ENCODE measurements at places on chromosomes 1 and 21.

DNA sequence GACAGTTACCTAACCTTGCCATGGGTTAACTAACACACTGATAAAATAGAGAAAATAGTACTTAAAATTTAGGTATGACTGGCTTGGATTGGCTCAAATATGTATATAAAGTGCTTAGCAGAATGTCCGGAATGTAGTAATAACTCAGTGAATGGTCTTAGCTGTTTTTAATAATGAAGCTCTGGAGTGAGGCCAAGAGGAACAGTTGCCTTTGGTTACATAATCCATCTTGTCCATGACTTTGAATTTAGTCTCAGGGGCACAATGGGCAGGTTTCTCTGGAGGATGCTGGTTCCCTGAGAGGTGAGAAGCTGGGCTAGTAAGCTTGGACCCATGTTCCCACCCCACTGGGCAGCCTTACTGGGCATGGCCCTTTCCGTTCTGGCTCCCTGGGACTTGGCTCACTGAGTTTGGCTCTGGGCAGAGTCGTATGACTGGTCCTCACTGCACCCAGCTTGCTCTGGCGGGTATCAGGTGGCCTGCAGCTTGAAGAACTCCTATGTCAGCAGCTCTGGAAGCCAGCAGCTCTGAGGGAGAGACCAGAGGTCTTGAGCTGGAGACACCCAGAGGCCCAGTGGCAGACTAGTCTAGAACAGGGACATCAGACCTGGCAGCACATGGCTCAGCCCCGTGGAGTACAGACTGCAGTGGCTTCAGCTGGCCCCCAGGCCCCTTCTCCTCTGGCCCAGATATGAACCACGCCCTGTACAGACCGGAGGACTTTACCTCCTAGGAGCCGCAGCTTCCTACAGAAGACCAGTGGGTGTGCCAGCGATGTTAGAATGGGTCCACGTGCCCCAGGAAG lies 40.4 kb downstream of the TENT5C start:
- DNase-seq, result no peak

DNA sequence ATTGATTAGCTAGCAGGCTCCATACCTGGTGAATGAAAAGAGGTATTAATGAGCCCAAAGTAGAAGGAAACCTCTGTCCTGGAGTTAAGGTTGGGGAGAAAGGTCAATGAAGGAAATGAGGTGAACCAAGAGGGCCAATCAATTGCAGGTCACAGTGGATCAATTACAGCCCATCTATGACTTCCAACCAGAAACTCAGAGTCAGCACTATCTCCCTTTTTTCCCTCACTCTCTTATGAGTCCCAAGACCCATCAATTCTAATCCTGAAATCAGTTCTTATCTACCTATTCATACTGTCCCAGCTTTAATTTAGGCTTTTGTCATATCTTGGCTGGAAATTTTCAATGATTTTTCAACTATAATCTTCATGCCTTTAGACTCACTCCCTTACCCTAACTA lies 433.2 kb upstream of the PKN2 start:
- no peak for DNase-seq

GRCh38 chr1:4755864-4756504 lies 101.6 kb downstream of the AJAP1 start:
- DNase-seq, result no peak

DNA sequence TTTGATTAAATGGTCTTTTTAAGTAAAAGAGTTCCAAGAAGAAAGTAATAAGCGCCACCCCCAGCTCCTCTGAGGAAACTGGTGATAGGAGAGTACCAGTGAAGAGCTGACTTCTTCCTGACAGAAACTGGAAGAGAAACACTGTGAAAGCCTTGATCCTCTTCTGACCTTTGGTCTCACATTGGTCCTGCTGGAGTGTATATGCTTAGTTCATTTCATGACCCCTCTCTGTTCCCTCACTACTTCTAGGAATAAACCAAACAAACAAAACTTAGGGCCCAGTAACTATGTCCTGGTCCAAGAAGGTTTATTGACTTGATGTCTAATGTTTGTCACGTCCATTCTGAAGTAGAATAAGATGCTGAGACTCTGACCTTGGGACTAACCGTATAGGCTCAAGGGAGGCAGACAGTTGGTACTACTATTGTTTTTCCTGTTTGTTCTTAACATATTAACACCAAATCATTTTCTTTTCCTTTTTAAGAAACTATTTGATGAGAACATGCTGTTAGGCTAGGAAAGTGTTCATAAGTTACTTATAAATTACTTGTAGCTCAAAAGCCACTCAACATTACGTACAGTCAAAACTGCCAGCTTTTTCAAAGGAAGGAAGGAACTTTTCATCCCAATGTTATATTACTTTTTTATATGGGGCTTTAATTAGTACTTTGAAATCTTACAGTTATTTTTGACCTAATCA lies 57.9 kb downstream of the MIER1 start:
- no peak for DNase-seq

DNA sequence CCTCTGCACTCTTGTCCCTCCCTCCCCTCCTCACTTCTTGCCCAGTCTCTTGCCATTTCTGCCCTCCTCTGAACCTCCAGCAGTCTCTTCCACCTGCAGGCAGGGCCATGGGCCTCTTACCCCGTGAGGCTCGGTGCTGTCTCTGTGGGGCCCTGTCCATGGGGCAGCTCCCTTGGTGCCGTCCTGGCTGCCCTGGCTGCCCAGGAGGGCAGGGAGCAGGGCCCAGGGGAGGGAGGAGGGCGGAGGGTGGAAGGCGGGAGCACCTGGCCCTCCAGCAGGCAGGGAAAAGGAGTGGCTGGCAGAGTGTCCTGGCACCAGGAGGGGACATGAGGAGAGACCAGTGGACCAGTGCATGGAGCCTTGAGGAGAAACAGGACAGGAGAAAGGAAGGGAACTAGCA lies at the start of gene RORC:
TSS of gene RORC (minus strand) at position 198 of the 400 bp plus-strand sequence. CDS start at position 160, 38 bp downstream.
- DNase-seq, result no peak

DNA sequence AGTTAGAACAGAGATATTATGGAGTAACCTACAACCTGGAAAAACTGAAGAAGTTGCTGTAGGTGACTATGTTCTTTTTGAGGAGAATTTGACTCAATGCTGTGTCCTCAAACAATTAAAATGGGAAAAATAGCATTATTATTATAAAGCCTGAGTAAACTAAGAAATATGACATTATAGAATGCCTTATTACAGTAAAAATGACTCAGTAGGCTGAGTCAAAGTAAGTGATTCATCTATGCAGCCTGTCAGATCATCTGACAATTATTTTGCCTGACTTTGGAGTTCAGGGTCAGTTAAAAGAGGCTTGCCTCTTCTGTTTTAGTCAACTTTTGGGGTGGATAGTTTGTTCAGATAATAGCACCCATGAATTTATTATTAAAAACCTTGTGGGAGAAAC lies 150.8 kb upstream of the PTGFR start:
- peak; percentile 24 for DNase-seq

DNA sequence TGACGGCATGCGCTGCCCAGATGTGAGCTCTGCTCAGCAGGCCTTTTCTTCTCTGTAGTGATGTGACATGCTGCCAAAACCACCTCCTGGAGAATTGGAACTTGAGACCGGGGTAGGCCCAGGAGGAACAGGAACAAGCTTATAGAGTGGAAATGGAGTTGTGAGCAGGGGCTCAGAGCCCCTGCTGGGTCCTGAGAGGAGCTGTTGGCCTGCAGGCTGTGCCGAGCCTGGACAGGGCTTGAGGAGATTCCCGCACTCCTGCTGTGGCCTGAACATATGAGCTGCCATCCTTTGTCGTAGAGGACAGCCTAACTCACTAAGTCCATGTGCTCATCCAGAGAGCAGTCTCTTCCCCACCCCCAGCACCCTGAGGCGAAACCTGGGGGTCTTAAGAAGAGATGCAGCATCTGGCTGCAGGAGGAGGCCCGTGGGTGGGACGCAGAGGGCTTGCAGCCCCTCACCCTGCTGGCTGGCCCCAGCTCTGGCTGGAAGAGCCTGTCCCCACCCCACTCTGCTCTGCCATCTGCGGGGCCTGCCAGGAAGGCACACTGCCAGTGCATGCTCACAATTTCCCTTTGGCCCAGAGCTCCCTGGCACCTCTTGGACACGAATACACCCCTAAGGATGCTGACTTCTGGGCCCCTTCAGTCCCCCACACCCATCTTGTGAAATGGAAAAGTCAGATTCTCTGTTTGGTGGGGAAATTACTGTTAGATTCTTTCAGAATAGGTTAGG lies 42.5 kb downstream of the PTPRF start:
- no peak for DNase-seq

GRCh38 chr1:59072583-59072947 lies 224.3 kb upstream of the FGGY start:
- DNase-seq, result no peak

DNA sequence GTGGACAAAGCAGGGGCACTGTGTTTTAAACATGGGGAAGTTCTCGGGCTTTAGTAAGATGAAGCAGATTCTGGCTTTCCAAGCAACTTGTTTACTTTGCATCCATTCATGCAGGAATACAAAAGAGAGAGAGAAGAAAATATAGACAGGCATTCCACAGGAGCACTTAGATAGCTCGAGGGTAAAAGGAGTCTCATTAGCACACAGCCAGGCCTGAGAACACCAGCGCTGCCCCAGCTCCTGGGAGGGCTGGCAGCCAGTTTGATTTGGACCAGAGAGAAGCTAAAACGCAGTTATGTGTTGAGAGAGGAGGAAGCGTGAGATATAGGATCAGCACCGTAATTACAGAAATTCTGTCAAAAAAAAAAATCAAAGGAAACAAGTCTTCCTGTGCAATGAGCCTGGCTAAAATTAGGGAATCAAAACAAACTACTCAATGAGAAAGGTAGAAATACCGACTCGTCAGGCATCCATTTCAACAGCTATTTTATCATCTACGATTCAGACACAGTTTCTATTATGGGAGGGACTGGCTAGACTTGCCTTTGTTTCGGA lies 68.2 kb downstream of the CLSTN1 start:
- no peak for DNase-seq

All from hepatic stellate cell (primary cell).